Activated CD4-positive, CD25-positive, alpha-beta regulatory T cell (primary cell): ENCODE measurements at places on chromosomes 6 and 20.
A peak's percentile ranks its signal among the peaks of the same experiment; 100 is the strongest.

GRCh38 chr6:73951183-73951582 lies 255.2 kb downstream of the CD109 start:
- no peak for DNase-seq

- no peak for DNase-seq
Measured at GRCh38 chr20:63792866-63793265, 38.2 kb downstream of the ZBTB46 start.

- DNase-seq: peak; percentile 42
Measured at GRCh38 chr20:57698116-57698866, 11.5 kb downstream of the PMEPA1 start.

GRCh38 chr6:119586250-119586882 lies 236.8 kb upstream of the MAN1A1 start:
- no peak for DNase-seq

DNA sequence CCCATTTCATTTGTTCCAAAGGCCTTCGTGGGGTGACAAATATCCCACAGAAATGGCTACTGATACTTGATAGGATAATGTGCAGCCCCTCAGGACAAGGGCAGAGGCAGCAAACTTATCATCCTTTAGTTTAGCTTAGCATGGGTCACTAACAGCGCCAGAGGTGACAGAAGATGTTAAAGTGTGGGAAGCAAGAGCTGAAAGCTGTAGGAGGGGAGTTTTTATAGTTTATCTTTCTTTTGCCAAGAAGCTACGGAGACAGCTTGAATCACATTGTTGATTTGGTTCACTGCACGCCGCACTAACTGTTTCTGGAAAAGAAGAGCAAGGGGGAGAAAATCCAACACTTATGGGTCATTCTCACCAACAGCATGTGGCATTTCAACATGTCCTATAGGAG lies 773.9 kb upstream of the MMS22L start:
- no peak for DNase-seq

- DNase-seq: no peak
Measured at GRCh38 chr6:101517632-101518031, 124.1 kb downstream of the GRIK2 start.

- no peak for DNase-seq
Measured at GRCh38 chr6:35237476-35237875, 22.1 kb upstream of the ZNF76 start.

DNA sequence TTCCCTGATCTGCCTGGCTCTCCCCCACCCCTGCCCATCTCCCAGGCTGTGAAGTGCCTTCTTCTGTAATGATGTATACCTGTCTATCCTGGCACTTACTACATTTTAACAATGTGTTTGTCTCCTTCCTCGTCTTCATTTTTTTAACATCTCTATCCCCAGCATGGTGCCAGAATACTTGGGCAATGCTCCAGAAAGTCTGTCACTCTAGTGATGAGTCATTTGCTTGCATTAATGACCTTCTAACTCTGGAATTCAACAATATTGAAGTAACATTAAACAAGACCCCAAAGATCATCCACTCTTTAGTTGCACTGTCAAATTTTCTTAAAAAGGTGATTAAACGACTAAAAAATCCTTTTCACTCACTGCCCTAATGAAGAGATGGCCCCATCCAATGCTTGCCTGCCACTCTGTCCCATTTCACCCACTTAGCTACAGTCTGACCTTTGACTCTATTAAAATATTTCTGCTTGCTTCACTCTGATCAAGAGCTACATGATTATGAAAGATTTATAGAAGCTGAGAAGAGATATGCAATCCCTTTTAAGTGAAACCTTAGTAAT lies 7.7 kb upstream of the KLHL31 start:
- DNase-seq: no peak

GRCh38 chr6:77245026-77245425 lies 218.3 kb downstream of the HTR1B start:
- no peak for DNase-seq

DNA sequence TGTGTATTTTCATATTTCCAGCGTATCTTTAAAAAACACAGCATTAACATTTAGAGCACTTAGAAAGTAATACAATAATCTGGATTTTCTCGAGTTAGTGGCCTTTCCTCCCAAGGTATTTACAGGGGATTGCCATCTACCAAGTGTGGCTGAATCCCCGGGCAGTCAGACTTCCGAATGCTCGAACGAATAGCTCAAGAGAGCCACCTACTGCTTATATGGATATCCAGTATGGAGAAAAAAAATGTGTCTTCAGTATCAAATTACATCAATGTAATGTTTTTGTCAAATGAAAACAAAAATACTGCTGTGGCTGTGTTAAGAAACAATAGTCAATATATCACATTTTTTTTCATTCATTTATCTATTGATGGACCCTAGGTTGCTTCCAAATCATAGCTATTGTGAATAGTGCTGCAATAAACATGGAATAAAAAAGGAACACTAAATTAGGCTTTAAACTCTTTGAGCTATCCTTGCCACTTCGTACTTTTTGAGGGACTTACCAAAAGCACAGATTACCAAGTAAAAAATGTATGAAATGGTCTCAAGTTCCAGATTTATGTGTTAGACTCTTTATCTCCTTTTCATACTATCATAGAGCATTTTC lies 654.5 kb upstream of the PTCHD4 start:
- no peak for DNase-seq

DNA sequence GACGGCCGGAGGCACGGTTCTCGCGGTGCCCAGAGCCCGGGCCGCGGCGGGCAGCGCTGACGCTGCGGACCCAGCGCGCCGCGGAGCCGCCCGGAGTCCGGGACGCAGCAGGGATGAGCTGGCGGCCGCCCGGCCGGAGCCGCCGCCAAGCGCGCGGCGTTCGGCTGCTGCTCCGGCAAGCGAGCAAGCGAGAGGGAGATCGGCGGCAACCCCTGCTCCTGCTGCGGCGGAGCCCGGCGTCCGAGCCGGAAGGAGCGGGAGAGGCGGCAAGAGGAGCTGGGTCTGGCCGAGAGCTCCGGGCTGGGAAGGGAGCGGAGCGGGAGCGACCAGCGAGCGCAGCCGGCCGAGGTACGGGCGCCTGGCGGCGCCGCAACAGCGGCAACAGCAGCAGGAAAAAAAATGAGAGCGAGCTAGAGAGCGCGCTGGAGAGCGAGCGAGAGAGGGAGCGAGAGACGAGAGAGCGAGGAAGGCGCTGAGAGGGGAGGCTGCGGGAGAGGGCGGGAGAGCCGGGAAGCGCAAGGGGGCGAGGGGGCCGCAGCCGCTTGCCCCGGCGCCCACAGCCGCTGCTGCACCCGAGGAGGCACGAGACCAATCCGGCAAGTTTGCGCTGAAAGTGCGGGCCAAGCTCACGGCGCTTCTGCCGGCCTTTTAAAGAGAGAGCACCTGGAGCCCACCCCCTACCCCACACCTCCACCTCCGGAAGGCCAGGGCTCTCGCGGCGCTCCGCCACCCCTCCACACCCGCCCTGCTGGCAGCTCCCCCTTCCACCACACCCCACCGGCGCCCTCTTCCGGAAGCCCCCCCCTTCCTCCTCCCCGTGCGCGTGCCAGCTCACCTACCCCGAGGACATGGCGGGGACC lies 496 bp downstream of the GRM4 start:
- no peak for DNase-seq

DNA sequence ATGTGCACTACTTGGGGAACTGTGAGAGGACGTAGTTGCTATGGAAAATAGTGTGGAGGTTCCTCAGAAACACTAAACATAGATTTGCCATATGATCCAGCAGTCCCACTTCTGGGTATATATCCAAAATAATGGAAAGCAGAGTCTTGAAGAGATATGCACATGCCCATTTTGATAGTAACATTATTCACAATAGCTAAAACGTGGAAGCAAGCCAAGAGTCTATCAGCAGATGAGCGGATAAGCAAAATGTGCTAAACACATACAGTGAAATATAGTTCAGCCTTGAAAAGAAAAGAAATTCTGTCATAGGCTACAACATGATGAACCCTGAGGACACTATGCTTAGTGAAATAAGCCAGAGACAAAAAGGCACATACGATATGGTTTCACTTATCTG lies 11.1 kb downstream of the SYNDIG1 start:
- DNase-seq: no peak

GRCh38 chr20:56715309-56715708 lies 86.2 kb downstream of the TFAP2C start:
- no peak for DNase-seq

DNA sequence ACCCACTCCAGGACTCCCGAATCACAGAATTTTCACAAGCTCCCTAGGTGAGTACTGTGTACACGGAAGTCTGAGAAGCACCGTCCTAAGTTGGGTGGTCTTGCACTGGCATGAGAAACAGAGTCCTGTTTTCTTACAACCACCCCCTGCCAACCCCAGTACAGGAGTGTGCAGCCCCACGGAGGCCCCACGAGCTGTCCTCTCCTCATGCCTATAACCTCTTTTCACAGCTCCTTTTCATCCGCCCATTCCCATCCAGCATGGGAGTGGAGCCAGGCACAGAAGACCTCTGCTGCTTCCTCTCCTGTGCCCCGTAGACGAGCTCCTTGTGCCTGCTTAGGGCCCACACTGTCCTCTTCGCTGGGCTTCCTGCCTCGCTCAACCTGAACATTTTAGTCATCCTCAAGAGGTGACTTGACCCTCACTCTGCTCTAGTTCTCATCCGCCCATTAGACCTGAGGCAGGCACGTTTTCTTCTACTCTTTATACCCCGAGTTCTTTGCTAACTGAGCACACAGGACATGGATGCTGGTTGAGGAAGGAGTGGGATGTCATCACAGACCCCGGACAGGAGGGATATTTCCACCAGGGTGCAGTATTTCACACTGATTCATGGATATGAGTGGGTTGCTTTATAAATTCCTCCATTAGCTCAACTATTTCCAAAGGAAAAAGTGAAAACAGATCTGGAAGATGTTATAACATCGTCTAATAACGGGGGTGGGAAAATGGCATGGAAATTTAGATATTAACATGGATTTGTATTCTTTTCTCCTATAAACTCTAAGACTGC lies 160.5 kb downstream of the TTLL2 start:
- no peak for DNase-seq

DNA sequence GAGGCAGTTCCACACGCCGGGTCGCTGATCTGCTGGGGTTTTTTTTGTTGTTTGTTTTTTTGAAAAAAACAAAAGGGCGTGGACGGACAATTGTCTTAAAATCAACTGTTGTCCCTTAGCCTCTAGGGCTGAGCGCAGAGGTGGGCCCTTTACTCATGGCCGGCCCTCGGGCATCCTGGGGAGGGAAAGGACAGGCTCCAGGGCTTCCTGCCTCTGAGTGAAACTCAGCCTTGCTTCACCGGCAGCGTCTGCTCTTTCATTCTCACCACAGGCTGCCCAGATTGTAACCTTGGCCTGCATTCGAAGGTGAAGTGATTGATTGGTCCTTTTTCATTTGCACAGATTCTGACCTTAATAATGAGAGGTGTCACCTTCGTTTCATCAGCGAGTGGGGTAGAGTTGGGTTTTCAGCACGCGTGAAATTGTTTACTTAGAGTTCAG lies 797 bp downstream of the SMIM13 start:
- no peak for DNase-seq

- DNase-seq: no peak
Measured at GRCh38 chr6:89368999-89369398, 16.5 kb upstream of the UBE2J1 start.

- DNase-seq: no peak
Measured at GRCh38 chr6:149476789-149477455, 7.9 kb downstream of the ZC3H12D start.

DNA sequence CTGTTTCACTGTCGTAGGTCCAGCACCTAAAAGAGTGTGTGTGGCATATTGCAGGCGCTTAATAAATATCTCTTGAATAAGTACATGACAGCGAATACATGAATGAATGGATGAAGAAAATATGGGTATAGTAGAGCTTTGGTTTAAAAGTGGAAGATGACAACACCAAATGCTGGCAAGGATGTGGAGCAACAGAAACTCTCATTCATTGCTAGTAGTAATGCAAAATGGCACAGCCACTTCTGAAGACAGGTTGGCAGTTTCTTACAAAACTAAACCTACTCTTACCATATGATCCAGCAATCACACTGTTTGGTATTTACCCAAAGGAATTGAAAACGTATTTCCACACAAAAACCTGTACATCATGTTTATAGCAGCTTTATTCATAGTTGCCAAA lies 36.3 kb upstream of the ARFGEF2 start:
- no peak for DNase-seq
